ENCODE measurements at places on chromosomes 4 and X.

DNA sequence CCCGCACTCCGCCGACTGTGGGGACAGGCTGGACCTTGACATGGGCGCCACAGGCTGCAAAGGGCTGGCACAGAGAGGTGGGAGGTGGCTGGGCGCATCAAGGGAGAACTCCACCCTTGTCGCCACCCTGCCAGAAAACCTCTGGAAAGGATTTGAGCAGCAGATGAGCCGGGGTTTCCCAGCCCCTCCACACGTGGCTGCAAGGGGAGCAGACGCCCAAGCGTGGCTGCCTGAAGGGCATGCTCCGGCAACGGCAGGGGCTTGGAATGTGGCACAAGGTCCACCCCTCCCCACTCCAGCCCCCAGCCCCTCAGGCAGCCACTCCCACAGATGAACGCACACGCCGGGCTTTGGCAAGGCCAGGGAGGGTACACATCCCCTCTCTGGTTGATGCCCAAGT, 4.6 kb downstream of the BGN start:
- no peak for DNase-seq

DNA sequence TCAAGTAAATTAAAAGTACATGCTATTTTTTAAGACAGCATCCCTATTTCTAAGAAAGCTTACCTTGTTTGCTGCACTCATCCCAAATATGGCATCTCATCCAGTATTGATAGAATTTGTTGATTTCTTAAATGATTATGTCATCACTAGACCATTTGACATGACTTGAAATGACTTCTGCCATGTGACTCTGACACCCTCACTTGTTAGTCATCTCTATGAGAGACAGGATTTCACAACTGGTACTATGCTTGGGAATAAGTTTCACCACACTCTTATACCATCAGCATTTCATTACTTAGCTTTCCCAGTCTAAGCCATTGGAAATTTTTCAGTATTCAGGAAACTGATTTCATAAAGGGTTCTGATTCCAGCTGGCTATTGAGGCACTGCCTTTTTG, 55.3 kb downstream of the TMPRSS11F start:
- no peak for DNase-seq

- no peak for DNase-seq
Observed at GRCh38 chr4:140641789-140642439, 73.2 kb upstream of the UCP1 start.

DNA sequence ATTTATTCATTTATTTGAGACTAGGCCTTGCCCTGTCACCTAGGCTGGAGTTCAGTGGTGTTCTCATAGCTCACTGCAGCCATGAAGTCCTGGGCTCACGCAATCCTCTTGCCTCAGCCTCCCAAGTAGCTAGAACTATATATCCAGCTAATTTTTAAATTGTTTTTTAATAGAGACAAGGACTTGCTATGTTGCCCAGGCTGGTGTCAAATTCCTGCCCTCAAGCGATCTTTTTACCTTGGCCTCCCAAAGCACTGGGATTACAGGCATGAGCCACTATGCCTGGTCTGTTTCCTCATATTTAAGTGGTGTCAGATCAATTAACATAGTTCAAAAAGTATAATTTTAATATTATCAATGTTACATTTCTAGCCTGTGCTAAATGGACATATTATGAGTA, 68.5 kb downstream of the AFF1 start:
- DNase-seq = no peak

DNA sequence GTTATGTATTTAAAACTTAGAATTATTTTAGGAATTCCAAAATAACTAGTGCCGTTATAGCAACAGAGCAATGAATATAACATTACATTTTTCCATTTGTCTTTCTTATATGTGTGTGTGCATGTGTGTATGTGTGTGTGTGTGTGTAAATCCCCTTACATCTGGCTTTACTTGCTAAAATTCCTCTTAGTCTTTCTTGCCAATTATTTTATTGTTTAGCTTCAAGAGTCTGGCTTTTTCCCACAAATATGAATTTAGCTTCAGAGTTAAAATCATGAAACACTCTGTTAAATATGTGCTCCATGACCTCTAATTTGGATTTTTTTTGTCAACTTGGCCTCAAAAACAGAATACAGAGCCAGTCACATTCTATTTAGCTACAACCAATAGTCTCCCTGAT, 18.9 kb downstream of the FGF13 start:
- no peak for DNase-seq

DNA sequence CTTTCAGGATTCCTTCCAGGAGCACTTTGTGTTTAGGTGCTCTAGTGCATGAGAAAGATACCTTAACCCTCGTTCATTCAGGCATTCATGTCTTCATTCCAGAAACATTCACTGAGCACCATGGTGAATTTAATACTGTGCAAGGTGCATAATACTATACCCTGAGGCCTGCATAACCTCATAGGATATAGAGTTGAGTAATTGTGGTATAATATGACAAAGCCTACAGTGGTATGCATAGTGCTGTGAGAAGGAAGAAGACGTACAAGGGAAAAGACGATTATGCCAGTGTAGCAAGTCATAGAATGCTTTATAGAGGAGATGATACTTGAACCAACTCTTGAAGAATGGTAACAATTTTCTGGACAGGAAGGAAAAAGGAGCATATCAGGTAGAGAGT, 34.3 kb downstream of the MTM1 start:
- DNase-seq = no peak

DNA sequence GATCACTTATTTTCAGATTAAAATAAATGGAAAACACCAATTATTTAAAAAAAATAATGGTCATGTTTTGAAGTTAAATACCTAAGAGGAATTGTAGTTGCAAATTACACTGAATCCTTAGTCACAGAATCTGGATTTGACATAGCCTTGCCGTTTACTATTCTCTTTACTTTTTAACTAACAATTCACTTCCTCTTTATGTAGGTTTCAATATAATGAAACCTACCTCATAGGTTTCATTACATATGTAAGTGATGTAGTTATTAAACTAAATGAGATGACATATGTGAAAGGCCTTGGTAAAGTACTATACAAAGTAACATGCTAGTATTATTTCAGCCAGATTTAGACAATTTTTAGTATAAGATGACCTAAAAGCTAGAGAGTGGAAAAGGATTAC, 6.5 kb downstream of the SPP1 start:
- no peak for DNase-seq

GRCh38 chr4:123588631-123589241, 192.1 kb downstream of the SPRY1 start:
- DNase-seq = no peak

- no peak for DNase-seq
Observed at GRCh38 chr4:94634271-94634670, 123.5 kb upstream of the BMPR1B start.

DNA sequence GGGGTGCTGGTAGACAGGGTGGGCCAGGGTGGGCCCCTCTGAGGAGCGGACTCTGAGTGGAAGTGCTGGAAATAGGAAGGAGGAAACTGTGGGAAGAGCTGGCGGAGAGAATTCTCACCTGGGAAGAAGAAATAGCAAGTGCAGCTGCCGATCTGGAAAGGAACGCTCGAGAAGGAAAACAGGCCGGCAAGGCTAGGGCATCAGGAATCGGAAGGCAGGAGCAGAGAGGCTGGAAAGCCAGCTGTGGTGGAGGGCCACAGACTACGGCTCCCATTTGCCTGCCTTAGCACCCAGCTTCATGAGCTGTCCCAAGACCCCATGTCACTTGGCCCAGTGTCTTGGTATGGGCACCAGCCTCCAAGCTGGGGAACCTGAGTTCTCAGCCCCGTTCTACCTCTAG, 37.3 kb downstream of the DCTD start:
- no peak for DNase-seq

DNA sequence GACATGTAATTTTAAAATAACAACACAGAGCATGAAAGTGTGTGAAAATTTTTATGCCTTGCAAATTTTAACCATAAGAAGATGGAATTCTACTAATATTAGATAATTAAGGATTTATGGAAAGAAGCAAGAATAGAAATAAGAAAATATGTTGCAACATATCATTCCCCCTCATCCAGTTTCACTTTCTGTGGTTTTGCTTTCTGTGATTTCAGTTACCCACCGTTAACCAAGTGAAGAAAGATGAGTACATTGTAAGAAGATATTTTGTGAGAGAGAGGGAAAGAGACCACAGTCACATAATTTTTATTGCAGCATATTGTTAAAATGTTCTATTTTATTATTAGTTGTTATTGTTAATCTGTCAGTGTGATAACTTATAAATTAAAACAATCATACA, 77.9 kb downstream of the ADAM29 start:
- DNase-seq = no peak

DNA sequence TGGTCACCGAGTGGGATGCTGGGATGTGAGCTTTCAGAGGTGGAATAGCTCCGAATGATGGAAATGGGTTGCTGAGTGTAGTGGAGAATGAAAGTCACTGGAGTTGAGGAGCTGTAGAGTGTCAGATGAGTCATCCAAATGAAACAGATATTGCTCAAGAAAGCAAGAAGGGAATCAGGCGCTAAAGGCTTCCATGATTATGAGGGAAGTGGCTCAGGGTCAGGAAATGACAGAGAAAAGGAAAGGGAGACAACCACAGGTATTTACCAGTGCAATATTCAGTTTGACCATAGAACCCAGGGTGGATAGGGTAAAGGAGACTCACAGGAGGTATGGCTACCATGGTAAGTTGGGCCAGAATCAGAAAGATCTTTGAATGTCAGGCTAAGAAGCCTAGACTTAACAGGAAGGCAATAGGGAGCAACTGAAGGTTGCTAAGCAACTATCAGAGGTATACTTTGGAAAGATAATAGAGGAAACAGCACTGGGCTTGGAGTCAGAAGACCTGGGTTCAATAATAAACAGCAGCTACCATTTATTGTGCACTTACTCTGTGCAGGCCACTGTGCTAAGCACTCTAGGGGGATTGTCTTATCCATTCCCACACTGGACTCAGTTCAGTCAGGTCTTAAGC, 11.7 kb downstream of the LAS1L start:
- DNase-seq = no peak

DNA sequence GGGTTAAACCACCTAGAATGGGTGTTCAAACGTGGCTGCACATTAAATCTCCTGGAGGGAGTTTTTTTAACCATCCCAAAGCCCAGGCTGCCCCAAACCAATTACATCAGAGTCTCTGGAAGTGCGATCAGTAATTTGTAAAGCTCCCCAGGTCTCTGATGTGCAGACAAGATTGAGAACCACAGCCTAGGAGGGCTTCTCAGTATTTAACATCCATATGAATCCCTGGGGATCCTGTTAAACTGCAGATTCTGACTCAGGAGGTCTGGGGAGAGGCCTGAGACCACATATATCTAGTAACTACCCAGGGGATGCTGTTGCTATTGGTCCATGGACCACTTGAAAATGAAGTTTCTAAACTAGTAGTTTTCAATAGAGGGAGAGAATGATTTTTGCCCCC, 42.6 kb downstream of the SMPX start:
- DNase-seq = no peak

GRCh38 chr4:37858872-37859271, 32.0 kb upstream of the TBC1D1 start:
- no peak for DNase-seq

Data from AML-193 (cell line).